Bronchial epithelial cell (primary cell): ENCODE measurements at places on chromosomes 1 and 21. TPM values are rescaled to one million over a fixed set of nuclear protein-coding genes. Genes with fewer than 3 reads are reported as not detected.
A peak's percentile ranks its signal among the peaks of the same experiment; 100 is the strongest.

GRCh38 chr1:245684166-245684565 lies 529.4 kb downstream of the KIF26B start:
- no peak for DNase-seq

- DNase-seq = peak; percentile 73
These were observed 2.3 kb downstream of the H3-3A start for GRCh38 chr1:226064816-226065248.

Gene LIN9
- 2.6 and 3.2 TPM in 2 replicates for total RNA-seq

DNA sequence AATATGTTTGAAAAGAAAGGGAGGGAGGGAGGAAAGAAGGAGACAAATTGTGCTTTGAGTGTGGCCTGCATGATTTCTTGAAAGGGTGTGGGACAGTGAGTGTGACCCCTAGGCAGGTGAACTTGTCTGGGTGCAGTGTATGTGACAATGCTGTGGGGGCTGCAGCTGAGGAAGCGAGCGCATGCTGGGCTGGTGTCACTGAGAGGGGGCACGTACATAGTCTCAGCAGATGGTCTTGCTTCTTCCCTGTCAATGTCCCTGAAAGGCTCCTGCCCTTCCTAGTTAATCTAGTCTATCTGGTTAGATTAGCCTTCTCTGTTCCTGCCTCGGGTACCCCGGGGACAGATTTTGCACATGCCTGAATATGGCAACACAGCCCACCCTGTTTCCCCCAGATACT lies 9.8 kb downstream of the FAAH start:
- DNase-seq = no peak

Gene CD1B
- not detected in 2 replicates for total RNA-seq

DNA sequence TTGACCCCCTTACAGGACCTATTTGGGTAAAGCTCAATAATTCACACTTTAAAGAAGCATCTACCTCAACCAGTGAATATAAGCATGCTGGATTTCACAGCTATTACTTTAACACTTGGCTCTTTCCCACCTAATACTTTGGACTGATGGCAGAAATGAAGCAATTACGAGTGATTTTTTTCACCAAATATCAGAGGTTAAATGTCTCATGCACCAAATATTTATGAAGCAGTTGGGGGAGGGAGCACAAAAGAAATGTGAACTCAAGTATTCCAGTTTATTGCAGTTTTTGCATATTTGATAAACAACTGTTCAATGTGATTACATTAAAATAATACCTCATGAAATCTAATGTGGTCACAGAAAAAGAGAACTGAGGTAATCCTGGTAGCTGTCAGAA lies 223.6 kb downstream of the LRRC7 start:
- DNase-seq = no peak

- no peak for DNase-seq
These were observed 36.5 kb upstream of the APP start for GRCh38 chr21:26207021-26207420.

DNA sequence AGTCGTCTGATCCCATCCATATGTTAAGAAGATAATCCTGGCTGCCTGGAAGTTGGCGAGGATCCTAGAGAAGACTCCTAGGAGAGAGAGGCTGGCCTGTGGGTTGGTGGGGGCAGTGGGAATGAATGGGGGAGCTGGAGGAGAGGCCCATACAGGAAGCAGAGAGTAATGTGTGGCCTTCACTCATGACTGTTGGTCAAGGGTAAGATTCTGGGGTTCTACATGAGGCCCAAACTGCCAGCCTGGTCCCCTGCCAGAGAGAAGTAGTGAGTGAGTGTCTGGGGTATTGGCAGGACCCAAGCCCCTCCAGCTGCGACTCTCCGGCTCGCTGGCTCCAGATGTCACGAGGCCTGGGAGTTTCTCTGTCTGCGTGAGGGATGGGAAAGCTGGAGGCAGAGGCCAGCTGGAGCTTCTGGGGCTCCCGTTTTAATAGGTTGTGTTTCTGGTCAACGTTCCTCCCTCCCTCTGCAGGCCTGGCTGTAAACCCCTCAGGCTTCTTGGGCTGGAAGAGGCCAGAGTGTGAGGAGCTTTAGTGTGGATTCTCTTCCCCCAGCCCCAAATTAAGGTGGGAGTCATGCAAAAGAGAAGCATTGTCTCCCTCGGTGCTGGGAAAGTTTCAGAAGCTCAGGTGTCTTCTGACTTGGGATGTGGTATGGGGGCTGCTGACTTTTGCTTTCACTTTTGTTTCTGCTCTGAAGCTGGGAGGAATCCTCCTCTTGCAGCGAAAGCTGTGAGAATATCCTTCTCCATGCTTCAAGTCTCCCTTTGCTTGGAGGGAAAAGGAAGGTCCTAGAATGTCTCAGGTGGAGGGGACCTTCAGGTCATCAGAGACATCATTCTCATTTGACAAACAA lies 2.6 kb downstream of the TMEM51 start:
- DNase-seq = no peak

Gene NR5A2
- not detected in 2 replicates for total RNA-seq

GRCh38 chr1:208242941-208243526 lies 1.1 kb downstream of the PLXNA2 start:
- DNase-seq = no peak

DNA sequence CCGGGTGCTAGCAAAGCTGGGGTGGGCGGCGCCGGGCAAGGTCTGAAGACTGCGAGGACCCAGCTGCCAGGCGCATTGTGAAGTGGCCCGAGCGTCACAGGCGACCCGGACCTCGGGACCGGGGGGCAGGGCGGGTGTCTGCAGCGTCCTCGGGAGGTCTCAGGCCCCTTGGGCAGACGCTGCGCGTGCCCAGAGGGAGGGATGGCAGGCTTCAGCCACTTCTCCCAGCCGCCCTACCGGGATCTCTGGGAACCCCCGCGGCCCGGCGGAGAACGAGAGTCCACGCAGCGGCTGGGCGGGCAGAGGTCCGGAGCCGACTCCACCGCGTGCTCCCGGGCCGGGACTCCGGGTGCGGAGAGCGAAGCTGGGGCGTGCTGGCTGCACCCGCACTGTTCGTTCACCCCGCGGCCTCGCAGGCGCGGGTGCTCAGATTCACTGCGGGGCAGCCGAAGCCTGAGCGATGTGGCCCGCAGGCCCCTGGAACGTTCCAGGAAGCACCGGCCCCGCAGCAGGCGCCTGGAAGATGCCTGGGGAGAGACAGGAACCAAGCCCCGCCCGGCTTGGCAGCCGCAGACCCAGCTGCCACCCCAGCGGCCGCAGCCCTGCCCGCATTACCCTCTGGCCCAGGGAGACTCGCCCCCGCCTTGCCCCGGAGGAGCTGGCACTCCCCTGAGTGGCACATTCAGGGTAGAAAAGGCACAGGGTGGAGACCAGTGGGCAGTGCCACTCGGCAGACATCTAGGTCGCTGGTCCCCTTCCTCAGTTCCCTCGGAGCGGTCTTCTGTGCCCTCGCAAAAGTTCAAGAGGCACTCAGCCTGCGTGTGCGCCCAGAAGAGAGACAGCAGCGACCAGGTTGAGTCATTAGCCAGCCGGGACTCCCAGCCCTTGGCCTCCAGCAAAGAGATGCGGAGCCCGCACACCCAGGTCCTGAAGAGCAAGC lies at the start of gene CCDC185:
Gene CCDC185 (plus strand): TSS at position 141 of the 940 bp plus-strand sequence. CDS start 61 bp downstream, at position 202.
- no peak for DNase-seq

GRCh38 chr21:39098696-39099200 lies 84.5 kb downstream of the PSMG1 start:
- no peak for DNase-seq

- DNase-seq = peak; percentile 92
These were observed 30.3 kb upstream of the PODN start for GRCh38 chr1:53031732-53032131.

Gene LRRC71
- total RNA-seq = not detected in 2 replicates

Gene EXO1
- total RNA-seq = 0.53 and 0.90 TPM in 2 replicates

GRCh38 chr1:85078903-85079302 lies 30.6 kb upstream of the MCOLN3 start:
- no peak for DNase-seq

DNA sequence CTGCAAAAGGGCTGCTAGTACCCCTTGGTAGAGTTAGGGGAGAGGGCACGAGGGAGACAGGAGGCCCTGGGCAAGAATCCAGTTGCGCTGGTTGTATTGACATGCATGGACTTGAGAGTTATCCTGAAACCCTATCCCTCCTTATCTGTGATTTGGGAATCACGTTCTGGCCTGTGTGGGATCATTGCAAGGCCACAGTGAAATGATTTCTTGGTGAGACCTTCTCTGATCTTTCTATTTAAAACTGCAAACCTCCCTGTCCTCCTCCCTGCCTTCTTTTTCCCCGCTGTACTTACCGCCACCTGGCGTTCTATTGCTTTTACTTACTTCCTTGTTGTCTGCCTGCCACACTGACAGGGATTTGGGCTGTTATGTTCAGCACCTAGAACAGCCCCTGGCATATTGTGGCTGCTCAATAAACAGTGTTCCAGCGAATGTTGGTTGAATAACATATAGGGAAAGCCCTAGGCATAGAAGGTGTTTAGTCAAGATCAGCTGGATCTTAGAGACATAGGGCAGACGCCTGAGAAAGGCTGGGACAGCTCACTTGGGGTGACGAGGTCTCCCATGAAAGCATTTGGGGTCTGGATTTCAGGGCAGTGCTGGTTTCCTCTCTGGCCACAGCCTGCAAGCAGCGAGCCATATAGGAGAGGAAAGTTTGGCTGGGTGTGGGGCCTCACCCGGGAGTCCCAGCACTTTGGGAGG lies 25.6 kb downstream of the ALPL start:
- peak; percentile 85 for DNase-seq

DNA sequence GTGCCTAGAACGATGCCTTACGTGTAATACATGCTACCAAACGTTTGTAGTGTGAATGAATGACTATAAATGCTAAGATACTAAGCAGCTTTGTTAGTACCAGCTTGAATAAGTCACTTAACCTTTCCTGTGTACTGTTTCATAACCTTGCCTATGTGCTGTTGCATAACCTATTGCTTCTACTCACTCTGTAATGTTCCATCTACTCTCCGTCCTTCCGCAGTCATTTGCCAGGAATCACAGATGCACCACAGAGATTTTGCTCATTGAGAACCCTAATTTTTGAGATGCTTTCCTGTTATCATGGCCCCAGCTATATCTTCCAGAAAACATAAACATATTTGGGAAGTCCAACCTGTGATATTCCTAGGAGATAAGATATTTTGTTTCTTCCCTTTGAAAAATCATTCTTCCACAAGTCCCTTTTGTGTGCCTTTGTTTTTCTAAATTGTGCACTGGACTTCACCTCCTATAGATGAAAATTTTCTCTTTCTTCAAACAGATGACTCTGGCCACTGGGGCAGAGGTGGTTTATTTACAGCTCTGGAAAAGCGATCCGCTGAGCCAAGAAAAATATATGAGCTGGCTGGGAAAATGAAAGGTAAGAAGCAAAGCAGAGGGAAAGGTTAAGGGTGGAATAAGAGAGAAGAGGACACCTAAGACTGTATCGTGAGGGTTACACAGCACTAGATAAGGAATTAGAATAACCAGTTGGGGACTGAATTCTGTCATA lies 44.8 kb downstream of the CHD1L start:
- no peak for DNase-seq

Gene OLFML2B
- not detected in 2 replicates for total RNA-seq

DNA sequence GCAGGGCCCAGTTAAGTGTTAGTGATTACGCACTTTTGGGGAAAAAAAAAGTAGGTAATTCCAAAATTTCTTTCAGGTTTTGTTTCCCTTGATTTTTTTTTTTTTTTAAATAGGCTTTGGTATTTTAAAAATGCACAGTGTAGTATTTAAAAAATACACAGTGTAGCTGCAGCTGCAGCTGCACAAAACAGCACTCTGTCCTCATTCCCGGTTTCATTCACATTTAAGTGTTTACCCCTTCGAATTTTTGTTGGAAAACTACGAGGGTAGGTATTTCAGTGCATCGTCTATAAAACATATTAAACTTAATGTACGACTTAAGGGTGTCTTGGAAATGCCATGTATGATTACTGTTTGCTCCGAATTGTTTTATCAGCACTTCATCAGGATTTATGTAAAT lies 3.4 kb downstream of the NEK7 start:
- DNase-seq = no peak

- no peak for DNase-seq
These were observed 100.4 kb downstream of the LHX8 start for GRCh38 chr1:75234562-75234961.

DNA sequence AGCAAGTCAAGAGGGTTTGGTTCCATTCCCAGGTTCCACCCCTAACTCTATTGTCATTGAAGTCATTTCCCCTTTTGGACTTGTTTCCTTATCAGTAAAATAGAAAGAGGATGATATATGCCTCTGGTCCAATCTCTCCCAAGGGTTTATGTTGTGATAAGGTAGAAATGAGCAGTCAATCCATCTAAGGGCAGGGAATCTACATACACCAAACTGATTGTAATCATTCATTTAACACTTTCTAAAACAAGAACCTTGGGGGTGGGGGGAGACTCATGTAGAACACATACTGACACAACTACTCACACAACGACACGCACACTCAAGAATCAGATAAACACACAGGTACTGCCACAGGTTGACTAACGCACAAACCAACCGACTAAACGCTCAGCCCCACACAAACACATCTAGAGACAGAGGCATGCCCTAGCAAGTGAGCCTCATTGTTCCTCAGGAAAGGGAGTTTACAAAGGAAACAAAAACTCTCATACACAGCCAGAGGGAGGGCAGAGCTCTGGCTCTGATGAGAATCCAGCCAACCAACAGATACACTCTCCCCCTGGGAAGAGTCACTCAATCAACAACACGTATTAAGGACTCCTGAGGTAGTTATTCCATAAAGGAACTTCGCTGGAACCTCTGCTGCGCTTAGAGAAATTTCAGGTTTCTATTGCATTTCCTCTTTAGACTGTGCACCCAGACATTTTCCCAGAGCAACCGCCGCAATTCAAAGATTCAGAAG lies 1.0 kb downstream of the F11R start:
- peak; percentile 97 for DNase-seq

- no peak for DNase-seq
These were observed 8.0 kb upstream of the BARHL2 start for GRCh38 chr1:90724926-90725656.

DNA sequence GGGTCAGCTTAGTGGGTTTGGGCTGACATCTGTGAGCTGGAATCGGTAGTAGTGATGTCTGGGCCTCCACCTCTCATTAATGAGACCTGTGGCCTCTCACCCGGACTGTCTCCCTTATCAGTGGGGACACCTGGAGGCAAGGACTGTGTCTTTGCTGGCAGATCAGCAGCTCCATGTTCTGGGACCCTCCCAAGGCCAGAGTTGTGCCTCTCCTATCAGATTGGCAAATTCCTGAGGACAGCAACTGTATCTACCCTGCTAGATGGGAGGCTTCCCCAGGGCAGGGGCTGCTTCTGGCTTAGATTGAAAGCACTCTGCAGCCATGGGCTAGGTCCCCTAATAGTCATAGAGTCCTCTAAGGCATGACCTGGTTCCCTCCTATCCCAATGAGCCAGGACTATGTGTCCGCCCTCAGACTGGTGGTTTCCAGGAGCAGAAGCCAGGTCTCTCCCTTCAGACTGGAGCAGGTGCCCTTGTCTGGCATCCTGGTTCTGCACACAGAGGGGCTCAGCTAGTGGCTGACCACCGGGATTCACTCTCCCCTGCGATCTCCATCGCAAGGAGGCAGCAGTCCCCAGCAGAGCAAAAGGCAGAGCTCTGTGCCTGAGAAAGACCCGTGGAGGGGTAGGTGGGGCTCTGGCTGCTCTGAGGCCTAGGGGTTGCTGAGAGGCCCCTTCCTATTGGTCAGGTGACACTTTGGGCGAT lies 5.8 kb downstream of the DRAXIN start:
- no peak for DNase-seq

Gene CFAP141
- not detected in 2 replicates for total RNA-seq
